Fibroblast of gingiva (primary cell): ENCODE measurements at places on chromosomes 1 and 21.
A peak's percentile ranks its signal among the peaks of the same experiment; 100 is the strongest.

GRCh38 chr21:36551731-36552433 lies 72.0 kb upstream of the CLDN14 start:
- peak; percentile 64 for DNase-seq

- peak; percentile 7 for DNase-seq
Observed at GRCh38 chr1:185044387-185044786, 971 bp upstream of the RNF2 start.

DNA sequence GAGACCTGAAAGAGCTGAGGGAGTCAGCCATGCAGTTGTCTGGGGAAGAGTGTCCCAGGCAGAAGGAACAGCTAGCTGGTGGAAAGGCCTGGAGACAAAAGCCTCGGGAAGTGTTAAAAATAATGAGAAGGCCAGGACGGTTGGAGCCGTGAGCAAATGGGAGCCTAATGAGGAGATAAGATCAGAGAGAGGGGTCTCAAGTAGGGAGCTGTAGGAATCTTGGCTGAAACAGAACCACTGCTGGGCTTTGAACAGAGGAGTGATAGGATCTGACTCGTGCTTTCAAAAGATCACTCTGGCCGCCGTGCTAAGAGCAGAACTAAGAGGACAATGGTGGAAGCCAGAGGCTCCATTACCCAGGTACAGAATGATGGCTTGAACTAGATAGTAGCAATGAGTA lies 1.9 kb upstream of the FOXJ3 start:
- DNase-seq: no peak

DNA sequence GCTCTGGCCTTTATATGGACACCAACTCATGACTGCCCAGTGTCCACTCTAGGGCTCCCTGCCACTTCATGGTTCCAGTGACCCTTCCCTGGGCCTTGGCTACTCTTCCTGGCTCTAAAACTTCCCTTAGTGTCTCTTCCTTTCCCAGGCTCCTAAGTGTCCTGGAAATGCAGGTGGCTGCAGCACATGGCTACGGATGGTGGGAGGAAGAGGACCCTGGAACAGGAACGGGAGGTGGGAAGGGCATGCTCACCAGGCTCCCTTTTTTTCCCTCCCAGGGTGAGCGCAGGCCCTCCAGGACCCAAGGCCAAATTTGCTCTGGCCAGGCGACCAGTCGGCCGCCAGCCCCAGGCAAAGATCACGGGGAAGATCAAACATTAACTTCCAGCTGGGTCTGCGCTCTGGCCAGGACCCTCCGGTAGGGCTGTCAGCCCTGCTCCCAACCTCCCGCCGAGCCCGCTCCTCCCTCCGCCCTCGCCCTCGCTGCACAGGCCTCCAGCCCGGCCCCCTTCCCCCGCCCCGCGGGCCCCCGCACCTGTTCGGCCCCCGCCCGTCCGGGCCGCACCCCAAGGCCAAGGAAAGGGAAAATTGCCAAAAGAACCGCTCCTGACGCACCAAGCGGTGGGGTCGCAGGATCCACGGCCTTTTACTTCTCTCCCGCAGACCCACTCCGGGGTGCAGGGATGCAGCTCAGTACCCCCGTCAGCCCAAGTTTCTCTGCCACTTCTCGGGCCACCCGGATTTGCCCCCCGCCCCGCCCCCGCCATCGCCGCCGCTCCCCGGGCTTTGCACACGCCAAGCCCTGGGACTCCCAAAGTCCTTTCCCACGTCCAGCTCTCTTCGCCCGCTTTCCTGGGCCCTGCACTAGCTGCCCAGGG lies 894 bp downstream of the TCEA3 start:
- no peak for DNase-seq

DNA sequence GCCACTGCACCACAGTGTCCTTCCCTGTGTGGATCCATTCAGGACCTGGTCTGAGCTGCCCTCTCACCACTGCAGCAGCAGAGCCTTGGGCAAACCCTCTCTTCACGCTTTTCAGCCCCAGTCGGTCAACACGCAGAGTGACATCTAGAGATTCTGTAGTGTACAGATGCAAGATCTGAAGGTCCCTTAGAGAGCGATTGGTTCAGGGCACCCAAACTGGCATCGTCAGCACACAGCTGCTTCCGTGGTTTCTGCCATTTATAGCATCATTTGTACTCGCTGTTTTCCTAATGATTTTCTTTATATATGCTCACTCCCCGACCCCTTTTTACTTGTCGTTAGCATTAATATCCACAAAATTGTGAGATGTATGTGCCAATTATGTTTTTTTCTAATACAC lies 1.5 kb upstream of the ASCL5 start:
- DNase-seq: no peak

- no peak for DNase-seq
Observed at GRCh38 chr1:86852289-86852688, 61.6 kb downstream of the SELENOF start.

DNA sequence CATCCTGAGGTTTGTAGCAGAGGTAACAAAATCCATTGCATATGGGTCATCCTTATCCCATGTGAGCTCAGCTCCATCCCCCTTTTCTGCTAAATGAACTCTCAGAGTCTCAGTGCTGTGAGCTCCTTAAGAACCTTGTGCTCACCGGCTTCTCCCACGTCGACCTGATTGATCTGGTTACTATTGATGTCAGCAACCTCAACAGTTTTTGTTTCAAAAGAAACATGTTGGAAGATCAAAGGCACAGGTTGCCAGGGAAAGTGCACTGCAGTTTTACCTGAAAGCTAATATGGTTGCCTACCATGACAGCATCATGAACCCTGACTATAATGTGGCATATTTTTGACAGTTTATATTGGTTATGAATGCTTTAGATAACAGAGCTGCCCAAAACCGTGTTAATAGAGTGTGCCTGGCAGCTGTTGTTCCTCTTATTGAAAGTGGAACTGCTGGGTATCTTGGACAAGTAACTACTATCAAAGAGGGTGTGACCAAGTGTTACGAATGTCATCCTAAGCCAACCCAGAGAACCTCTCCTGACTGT lies 131.4 kb downstream of the HS2ST1 start:
- no peak for DNase-seq

DNA sequence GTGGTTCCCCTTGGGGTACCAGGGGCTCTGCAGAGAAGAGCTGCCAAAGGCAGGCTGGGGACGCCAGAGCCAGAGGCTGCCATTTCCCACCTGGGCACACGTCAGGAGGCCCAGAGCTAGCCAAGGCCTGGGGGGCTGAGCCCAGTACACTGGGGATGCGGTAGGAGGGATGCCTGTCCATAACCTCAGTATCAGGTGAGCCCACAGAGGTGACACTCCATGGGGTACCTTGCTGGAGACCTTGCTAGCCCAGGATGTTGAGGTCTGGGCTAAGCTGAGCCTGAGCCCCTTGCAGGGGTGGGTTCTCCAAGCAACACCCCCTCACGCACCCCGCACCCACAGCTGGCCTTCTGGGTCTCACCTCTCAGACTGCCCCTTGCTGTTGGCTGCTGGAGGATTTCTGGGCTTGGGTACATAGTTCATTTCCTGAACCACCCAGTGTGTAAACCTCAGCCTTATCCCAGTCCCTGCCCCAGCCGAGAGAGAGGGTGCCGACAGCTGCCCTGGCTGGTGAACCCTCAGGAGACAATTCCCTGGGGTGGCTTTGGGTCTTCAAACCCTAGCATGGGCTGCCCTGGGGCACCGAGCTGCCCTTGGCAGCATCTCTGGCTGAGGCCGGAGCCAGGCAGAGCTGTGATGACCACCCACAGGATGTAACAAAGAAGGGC lies 92.5 kb upstream of the VAMP3 start:
- no peak for DNase-seq

- no peak for DNase-seq
Observed at GRCh38 chr1:902802-903201, 20.9 kb upstream of the SAMD11 start.

DNA sequence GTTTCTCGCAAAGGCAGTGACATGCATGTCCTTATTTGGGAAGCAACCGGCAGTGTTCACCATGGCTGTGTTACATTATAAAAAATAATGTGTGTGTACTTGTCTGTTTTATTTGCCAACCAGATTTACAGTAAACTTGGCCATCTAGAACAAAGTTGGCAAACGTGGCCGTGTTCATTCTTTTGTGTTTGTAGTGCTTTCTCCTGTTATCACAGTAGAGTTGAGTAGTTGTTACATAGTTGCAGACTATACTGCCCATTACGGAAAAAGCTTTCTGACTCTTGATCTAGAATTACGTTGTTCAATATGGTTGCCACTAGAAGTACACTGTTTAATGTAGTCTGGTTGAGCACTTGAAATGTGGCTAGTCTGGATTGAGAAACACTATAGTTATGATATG lies 19.4 kb downstream of the SOAT1 start:
- DNase-seq: no peak

DNA sequence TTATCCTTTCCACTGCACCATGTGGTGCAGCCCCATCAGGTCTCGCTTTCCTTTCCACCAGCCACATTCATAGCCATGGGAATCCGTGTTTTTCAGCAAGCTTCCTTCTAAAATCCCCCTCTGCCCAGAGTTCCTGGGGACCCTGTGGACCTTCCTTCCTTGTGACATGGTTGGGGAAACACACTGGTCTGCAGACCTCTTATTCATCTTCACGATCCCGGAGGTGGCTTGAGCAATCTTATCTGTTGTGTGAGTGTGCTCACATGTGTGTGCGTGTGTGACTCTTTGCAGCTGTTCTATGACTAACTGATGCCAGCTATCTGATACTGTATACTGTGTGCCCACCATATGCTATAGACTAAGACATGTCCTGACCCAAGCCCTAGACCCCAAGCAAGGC lies 15.6 kb upstream of the IL10 start:
- no peak for DNase-seq

DNA sequence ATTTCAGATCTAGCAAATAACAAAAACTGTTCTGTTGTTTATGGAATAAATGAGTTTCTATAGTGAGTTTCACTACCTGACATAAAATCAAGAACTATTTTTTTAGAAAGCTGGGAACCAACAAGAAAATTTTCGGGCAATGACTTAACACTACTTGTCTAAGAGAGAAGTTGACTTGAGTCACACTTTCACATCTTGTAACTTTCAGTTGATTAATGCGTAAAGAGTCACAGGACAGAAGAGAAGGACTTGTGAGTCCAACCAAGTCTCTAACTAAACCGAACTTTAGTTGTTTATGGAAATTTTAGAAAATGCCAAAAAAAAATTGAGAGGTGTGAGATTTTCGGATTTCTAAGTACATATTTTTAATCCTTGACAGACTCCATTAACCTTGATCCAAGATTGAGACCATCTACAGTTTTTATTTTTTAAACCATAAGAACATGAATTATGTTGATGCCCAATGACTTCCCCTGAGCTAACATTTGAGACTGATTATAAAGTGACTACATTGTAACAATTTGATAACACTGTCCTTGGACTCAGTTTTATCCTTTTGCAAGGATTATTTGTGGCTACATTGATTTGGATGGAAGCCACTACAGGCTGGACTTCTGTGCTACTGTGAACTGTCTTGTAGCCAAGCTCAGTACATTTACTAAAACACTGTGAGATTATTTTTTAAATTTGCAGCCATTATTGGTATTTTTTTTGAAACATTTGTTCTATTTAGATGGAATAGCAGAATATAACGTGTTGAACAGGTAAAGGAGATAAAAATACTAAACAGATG lies 284.0 kb downstream of the PTPRC start:
- no peak for DNase-seq

DNA sequence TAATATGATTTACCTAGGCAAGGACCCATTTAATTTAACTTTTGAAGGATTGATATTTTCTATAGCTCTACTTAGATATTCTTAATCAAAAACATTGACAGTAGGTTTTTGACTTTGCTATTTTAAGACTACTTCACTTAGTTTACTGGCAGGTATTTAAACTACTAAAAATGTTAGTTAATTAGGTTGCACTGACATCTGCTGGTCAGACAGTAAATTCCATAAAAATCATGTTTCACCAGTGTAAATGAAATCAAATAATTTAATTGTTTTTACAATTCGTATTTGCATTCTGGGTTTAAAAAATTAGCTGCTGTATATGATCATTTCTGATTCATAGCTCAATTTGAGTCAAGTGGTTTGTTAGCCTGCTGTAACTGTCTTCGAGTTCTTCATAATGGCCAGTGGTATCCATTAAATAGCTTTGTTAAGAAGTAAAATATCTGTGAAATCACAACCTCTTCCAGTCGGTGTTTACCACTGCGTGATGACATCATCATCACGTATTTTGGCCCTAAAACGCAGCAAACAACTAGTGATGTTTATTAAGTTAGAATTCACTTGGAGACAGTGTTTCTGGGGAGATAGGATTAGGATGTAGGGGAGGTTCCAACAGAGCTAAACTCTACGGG lies 26.2 kb downstream of the EXTL2 start:
- DNase-seq: peak; percentile 36

- no peak for DNase-seq
Observed at GRCh38 chr1:119316870-119317416, 51.6 kb upstream of the HAO2 start.

- DNase-seq: peak; percentile 5
Observed at GRCh38 chr1:214445199-214445598, 106.2 kb downstream of the PTPN14 start.

DNA sequence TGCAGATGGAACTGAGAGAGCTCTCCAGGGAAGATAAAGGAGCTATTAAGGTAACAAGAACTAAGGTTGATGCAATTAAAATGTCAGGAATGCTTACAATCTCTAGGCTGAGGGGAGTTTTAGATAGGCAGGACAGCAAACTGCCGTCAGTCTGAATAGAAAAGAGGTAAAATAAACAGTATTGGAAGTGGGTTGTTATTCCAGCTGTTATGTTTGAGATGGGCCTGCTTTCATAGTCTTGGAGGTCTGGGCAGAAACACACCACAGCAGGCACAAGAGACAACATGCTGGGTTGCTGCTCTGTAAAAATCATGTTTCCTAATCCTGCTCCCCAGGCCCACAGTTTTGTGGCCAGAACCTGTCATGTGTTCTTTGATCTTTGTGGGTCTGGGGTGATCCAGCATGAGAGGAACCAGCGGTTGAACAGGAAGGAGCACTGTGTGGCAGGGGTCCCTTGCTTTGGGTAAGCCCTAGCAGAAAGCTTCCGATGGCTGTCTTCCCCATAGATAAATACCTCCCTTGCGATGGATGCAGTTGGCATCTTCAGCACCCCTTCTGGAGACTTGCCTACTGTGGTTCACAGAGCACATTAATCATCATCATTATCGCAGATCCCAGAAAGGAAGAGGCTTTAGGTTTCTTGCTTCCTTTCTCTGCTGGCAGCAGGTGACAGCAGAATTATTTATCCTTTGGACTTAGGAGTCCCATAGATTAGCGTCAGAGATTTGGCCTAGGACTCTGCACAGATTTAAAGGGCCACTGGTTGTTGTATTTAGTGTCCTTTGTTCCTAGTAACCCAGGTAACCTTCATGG lies 97.1 kb downstream of the AK5 start:
- DNase-seq: no peak

- no peak for DNase-seq
Observed at GRCh38 chr1:47324682-47325081, 8.9 kb upstream of the CMPK1 start.

DNA sequence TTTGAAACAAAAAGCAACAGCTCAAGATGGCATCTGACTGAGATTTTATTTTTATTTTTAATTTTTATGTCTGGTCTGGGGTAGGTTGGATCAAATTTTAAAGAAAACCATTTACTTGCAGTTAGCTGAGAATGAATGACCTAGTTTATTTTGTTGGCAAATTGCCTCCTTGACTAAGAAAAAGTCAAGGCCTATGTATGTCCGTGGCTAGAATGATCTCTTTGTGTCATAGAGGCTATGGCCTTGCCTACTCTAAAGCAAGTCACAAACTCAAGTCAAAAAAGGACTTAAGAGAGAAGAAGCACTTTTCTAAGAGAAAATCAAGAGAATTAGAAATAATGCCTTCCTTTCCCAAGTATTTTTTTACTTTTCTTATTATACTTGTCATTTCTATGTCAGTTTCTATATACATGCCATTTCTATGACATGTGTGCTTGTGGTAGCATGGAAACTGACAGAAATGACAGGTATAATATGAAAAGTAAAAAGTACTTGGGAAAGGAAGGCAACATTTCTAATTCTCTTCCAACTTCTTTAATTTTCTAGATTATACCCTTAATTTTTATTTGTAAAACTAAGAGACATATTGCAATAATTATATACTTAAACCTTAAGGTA lies 136.7 kb downstream of the CENPF start:
- no peak for DNase-seq
